ENCODE measurements at places on chromosomes 1 and 21.
A peak's percentile ranks its signal among the peaks of the same experiment; 100 is the strongest.

DNA sequence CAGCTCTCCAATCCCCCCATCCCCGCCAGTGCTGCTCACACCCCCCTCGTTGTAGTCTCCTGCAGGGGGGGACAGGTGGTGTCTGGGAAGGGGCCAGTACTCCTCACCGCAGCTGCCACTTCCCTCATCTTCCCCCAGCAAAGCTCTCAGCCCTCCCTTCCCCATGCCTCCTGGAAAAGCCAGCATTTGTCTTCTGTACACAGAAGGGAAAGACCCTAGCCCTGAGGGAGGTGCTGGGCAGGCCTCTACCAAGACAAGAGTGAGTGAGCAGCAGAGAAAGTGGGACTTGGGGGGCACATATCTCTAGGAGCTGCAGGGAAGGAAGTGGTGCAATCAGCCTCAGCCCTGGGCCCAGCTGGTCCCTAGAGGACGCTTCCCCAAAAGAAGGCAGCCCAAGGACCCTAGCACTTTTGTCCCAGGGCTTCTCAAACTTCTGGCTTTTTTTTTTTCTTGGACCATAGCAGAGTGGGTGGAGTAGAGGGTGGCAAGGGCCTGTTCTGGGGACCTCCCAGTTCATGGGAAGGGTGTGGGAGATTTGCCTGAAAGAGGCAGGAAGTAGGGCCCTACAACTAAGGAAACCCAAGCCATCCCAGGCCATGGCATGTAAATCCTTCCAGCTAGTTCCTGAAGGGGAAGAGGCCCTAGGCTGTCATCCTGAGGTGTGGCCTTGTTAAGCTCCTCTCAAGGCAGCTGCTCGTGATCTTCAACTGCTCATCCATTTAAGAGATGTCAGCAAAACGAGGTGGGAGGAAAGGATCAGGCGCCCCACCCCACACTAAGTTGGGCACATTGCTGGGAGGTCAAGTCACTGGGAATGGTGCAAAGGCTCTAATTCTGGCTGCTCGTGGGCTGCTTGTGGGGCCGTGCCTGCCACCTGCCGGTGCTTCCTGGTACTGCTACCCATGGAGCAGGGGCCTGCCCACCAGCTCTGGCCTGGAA is 12.6 kb downstream of the ZC3H12A start:
- peak; percentile 79 for DNase-seq

GRCh38 chr1:13807209-13807608 is 107.2 kb downstream of the PRDM2 start:
- peak; percentile 63 for DNase-seq

GRCh38 chr1:203870245-203870644 is 8.8 kb downstream of the SNRPE start:
- DNase-seq: no peak

- no peak for DNase-seq
Observed at GRCh38 chr1:5662744-5663126, 329.5 kb downstream of the NPHP4 start.

DNA sequence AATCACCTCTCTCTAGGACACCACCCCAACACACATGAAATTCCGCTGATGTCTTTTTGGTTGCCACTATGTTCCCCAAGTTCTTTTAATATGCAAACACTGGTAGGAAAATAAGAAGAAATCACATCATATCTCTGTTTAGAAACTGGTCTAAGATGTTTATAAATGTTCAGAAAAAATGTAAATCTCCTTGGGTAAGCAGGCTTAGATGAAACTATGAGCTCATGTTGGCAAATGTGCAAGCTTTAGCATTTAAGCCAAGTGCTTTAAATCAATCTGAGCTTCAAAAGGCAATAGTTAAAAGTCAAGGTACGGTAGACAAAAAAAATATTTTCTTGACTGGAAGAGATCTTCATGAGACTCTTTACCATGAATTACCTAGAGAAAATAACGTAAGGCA is 25.2 kb upstream of the SLAMF9 start:
- DNase-seq: no peak

GRCh38 chr1:61171346-61171745 is 89.0 kb downstream of the NFIA start:
- DNase-seq: no peak

DNA sequence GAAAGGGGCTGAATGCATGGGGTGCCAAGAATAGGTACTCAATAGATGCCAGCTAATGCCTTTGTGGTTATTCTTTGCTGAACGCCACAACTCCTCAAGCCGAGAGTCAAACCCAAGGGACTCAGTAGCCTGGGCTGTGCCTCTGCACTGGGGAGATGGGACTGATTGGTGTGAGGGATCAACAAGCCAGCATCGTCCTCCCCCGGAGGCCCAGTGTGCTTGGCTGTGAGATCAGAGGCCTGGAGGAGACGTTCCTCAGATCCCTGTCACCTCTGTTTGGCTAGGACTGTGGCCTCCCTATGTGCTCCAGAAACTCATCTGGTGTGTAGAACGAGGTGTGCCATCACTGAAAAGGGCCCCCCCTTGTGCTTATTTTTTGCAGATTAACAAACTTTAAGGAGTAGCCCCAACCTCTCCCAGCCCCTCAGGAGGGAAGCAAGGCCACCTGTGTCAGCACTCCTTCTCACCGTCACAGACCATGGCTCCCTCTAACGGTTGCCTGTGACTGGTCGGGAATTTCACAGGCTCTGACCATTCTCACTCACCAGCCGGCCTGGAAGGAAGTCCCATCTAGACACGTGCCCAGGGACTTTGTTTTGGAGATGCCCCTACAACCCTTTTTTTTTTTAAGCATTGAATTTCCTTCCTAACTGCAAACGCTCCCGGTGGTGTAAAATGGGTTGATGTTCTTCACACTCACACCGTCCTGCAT is 194.0 kb upstream of the VAMP3 start:
- no peak for DNase-seq

DNA sequence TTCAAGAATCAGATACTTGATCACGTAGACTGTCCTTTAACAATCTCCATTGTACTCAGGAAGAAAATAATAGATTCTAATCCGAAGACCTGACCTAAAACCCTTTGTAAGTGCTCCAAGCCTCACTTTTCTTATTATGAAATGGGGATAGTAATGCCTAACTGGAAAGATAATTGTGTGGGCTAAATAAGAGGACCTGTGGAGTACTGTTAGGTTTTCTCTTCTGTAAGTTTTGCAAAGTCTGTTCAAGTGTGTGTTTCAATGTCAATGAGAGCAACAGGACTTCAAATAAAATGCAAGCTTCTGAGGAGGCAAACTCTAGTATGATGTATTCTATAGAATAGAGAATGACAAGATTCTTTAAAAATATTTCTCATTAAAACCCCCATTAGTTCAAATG is 348.6 kb downstream of the USP25 start:
- no peak for DNase-seq

DNA sequence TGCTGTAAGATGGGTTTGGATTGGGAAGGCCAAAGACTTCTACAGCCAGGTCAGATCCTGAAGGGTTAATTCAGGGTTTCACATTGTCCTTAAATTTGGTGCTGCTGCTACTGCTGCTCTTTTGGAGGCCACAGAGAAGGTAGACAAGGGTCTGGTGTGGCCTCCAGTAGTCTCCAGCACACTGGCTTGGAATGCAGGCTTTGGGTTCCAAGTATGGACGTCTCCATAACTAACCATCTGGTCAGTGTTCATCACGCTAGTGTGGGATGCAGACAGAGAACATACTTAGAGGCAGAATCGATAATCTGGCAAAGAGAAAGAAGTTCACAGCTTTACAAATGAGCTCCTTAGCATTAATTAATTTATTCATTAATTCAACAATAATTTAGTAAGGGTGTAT is 154.1 kb downstream of the ZBTB18 start:
- DNase-seq: no peak

DNA sequence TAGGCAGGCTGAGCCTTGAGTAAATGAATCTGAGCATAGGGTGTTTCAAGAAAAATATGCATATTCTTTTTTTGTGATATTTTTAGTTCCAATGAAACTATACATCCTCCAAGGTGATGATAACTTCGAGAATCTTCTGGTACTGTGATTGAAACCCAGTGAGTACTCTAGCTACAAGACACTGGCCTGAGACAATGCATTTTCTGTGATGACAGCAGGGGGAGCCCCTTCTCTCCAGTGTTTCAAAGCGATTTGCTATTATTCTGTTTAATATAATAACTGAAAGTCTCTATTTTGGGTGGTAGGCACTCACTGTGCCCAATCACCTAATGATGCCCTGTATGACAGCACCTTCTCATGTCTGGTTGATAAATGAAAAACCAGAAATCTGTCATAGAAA is 12.1 kb downstream of the IRF2BP2 start:
- peak; percentile 68 for DNase-seq

DNA sequence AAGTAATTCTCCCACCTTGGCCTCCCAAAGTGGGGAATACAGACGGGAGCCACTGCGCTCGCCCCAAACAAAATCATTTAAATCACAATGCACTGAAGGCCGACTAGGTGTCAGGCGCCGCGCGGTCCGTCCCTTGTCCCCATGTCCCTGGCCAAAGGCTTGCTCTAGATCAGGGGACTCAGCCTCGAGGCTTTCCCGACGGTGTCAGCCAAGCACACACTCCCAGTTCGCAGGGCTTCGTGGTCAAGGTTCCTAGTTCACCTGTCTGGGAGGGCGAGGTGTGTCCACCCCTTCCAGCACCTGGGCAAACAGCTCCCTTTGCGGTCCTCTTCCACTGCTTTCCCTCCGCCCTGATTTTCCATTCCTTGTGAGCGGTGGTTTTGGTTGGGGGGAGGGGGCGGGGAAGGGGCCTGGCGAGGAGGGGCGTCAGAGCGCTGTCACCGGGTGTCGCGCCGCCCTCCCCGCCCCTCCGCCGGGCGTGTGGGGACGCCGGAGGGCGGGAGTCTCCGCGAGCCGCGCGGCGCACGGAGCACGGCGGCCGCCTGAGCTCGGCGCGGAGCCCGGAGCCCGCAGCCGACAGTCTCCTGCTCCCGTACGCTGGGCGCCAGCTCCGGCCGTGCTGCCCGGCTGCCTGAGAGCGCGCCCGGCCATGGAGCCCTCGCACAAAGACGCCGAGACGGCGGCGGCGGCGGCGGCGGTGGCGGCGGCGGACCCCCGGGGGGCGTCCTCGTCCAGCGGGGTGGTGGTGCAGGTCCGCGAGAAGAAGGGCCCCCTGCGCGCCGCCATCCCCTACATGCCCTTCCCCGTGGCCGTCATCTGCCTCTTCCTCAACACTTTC is at the start of gene STUM:
TSS of gene STUM (plus strand) at position 509 of the 838 bp plus-strand sequence. CDS start at position 650, 141 bp downstream.
- peak; percentile 71 for DNase-seq

- no peak for DNase-seq
Observed at GRCh38 chr1:67514786-67515185, 84.6 kb upstream of the SERBP1 start.

- DNase-seq: no peak
Observed at GRCh38 chr1:180150982-180151381, 3.7 kb upstream of the QSOX1 start.

- no peak for DNase-seq
Observed at GRCh38 chr1:111446546-111446945, 2.5 kb downstream of the WDR77 start.

GRCh38 chr1:116320874-116321273 is 52.2 kb upstream of the ATP1A1 start:
- no peak for DNase-seq

DNA sequence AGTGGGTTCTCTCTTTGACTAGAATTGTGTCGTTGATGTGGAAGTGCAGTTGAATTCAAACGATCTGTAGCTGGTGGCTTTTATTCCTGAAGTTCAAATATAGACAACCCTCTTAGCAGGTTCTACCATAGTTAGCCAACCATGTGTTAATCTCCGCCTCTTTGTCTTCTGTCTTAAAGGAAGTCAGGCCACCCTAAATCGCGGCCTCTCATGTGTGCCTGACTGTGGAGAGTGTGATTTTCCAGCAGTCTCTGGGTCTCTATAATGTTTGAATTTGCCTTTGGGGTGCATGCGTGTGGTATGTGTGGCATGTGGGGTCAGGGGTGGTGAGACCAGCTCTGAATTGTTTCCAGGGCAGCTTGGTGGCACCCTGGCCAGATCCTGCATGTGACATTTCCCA is 244.9 kb downstream of the DISC1 start:
- no peak for DNase-seq

DNA sequence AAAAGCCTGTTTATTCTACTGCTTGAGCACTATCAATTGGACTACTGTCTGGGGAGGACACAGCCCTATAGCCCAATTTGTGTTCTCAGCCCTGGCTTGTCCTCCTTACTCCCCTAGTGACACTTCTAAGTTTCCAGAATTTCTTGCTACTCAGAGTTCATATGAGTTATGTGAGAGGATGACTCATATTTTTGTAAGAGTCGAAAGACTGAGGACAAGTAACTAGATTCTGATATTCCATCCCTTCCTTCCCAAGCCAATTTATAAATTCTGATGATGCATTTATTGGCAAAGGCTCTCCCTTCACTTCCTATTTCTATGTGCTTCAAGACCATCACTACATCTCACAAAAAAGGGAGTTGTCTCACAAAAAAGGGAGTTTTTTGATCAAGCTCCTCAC is 422.2 kb upstream of the DEPDC1 start:
- no peak for DNase-seq

GRCh38 chr21:40186045-40186444 is 318.8 kb downstream of the PCP4 start:
- no peak for DNase-seq

GRCh38 chr21:43203591-43203990 is 34.8 kb downstream of the CRYAA start:
- no peak for DNase-seq

GRCh38 chr1:178412400-178412770 is 84.4 kb downstream of the CLEC20A start:
- peak; percentile 13 for DNase-seq

- peak; percentile 68 for DNase-seq
Observed at GRCh38 chr1:6212193-6212959, 6.5 kb downstream of the RNF207 start.

DNA sequence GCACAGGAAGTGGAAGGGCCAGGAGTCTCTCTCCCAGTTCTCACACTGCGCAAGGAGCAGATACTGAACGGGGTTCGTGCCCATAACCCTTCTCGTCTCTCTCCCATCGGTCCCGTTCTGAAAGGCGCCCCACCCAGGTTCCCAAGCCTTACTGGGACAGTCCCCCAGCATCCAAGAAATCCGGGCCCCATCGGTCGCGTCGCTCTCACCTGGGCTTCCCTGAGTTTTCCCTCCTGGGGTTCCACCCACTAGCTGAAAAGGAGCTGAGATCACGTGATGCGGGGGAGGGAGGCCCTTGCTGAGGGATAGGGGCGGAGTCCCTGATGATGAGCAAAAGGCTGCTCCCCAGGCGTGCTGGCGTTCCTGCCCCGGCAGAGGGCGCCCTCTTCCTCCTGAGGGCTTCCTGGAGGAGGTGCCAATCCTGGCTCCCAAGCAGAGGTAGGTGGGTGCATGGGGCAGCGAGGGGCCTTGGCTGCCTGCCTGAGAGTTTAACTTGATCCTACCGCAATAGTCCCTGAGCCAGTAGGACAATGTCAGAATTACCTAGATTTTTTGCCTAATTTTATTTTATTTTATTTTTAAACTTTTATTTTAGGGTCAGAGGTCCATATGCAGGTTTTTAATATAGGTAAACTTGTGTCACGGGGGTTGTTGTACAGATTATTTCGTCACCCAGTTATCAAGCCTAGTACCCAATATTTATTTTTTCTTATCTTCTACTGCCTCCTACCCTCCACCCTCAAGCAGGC is at the start of gene SPOCD1:
TSS of gene SPOCD1 (minus strand) at position 271 of the 749 bp plus-strand sequence. CDS start 689 bp downstream, outside the sequence.
- DNase-seq: peak; percentile 86

Measured in GM13976 (cell line).